ENCODE measurements at places on chromosomes 4 and X.

DNA sequence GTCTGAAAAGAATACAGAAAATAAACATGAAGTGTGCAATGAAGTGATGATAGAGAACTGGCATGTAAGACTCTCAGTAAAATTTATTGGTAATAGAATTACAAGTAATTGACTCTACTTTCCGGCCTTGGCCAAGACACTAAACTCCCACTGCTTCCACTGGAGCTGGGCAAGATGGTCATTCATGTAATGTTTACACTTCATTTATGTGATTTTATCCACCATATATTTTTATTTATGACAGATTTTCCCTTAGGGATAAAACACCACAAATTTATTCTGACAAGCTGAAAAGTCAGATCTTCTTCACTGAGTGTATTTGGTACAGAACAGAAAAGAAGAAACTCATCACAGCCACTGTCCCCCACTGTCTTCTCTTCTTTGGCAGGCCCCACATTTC lies 191.9 kb downstream of the SLC39A8 start:
- DNase-seq = no peak

DNA sequence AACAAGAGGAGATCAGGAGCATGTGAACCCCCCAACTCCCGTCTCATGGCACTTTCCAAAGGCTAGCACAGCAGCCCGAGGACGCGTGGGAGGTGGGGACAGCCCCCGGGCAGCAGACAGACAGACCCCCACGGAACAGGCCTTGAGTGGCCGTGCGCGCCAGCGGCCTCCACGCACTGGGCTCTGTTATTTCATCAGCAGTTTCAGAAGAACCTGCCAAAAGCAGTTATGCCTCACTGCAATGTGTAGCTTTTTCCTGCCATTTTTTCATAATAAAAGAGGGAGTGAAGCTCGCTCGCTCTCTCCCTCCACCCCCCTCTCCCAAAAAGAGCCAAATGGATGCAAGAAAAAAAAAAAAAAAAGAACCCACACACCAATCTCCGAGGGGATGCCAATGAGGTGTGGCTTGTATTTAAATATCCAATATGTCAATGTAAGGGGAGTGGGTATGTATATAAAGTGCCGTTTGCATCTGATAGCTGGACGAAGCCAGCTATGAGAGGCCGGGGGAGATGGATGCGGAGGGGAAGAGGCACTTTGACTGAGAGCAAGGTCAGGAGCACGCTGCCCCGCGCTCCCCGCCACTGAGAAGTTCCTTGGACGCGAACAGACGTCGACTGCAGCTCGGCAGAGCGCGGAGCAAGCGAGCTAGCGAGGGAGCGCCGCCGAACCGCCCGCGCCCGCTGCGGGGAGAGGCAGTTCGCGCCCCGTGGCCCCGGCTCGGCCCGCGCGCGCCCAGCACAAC lies at the start of gene FGF16:
Gene FGF16 (plus strand): TSS at position 482 of the 745 bp plus-strand sequence. CDS start 286 bp downstream, outside the sequence.
- DNase-seq = no peak

DNA sequence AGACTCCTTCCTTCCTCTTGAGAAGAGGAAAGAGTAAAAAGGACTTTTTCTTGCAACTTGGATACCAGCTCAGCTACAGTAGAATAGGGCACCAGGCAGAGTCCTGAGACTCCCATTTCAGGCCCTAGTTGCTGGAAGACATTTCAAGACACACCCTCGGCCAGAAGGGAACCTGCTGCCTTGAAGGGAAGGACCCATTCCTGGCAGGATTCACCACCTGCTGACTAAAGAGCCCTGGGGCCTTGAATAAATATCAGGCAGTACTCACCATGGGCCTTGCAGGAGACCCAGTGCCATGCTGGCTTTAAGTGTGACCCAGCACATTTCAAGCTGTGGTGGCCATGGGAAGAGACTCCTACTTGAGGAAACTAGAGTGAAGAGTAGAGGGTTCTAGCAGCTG lies 317.6 kb downstream of the DKK2 start:
- no peak for DNase-seq

DNA sequence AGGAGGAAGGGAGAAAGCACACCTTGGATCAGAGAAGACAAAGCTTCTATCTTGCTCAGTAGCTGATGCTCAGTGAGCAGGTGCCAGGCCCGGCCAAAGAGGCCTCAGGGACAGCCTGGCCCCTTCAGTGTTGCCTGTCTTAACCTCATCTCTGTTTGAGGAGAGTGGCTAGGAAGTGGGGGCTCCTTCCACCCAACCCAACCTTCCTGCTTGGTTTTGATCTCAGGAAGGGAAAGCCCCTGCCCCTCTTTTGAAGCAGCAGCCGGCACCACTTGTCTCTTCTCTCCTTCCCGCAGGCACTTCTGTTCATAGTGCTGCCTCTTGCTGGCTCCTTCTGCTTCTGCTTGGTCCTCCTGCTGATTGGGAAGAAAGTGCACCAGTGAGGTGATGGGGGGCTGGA lies 2.4 kb upstream of the AFF2 start:
- DNase-seq = no peak

DNA sequence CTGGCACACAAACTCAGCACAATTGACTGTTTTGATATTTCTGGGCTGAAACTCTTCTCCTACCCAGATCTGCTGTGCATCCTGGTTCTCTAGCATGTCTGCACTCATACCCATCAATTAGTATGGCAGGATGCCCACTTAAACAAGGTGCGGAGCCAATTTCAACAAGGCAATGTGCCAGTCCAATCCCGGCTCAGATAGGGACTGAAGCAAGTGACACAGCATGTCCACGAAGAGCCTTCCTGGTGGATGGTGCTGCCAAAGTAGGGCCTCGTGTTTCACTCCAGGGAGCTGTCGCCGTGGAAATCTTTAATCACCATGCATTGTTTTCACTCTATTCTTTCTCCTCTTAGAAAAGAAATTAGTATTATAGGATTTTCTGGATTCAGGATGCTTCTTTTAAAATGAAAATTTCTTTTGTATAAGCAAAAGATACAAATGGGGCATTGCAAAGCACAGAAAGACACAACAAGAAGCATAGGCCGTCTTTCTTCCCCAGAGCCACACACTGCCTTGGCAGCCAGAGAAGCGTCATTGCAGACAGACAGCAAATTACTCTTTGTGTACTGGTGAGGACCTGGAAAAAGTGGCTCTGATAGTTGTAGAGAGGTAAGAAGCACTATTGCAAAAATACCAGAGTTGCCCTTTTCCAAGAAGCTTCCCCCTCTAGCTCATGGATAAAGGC lies 40.6 kb upstream of the LSM6 start:
- no peak for DNase-seq

- no peak for DNase-seq
Measured at GRCh38 chrX:94932278-94932965, 1258.4 kb downstream of the FAM133A start.

GRCh38 chr4:105490523-105490922 lies 16.7 kb upstream of the PPA2 start:
- DNase-seq = no peak

- no peak for DNase-seq
Measured at GRCh38 chr4:162456106-162456505, 292.3 kb upstream of the FSTL5 start.

GRCh38 chrX:94288325-94288724 lies 614.3 kb downstream of the FAM133A start:
- DNase-seq = no peak

DNA sequence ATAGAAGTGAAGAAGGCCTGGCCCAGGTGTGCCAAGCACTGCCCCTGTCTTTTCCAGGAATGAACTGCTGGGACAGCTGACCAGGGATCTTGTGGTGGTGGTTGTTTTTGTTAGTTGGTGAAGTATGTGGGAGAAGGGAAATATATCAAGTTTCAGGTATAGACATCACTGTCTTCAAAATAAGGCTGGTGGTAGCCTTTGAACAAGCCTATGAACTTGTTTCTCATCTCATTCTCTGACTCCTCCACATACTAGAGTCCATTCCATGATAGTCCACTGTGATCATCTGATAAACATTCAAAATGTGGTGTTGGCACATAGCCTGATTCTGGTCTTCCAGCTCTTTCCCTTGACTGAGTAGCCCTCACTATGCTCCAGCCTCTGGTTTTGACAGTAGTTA lies 303.7 kb downstream of the CAMK2D start:
- DNase-seq = no peak

GRCh38 chr4:105306158-105306781 lies 159.6 kb downstream of the TET2 start:
- no peak for DNase-seq

GRCh38 chr4:53586121-53586816 lies 5.0 kb downstream of the LNX1 start:
- DNase-seq = peak; percentile 68

DNA sequence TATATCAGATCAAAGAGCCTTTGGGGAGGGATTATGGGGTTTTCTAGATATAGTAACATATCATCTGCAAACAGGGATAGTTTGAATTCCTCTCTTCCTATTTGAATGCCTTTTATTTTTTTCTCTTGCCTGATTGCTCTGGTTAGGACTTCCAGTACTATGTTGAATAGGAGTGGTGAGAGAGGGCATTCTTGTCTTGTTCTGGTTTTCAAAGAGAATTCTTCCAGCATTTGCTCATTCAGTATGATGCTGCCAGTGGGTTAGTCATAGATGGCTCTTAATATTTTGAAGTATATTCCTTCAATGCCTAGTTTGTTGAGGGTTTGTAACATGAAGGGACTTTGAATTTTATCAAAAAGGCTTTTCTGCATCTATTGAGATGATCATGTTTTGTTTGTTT lies 25.6 kb upstream of the ABCB7 start:
- peak; percentile 33 for DNase-seq

GRCh38 chrX:47078129-47079043 lies at the start of gene RGN:
RGN (plus strand) TSS chrX:47078443; CDS start chrX:47081145, 2,702 bp downstream.
- no peak for DNase-seq
